ENCODE measurements at places on chromosomes 11 and 22.

- DNase-seq, result no peak
Observed at GRCh38 chr11:126352934-126353801, 2.3 kb upstream of the ST3GAL4 start.

DNA sequence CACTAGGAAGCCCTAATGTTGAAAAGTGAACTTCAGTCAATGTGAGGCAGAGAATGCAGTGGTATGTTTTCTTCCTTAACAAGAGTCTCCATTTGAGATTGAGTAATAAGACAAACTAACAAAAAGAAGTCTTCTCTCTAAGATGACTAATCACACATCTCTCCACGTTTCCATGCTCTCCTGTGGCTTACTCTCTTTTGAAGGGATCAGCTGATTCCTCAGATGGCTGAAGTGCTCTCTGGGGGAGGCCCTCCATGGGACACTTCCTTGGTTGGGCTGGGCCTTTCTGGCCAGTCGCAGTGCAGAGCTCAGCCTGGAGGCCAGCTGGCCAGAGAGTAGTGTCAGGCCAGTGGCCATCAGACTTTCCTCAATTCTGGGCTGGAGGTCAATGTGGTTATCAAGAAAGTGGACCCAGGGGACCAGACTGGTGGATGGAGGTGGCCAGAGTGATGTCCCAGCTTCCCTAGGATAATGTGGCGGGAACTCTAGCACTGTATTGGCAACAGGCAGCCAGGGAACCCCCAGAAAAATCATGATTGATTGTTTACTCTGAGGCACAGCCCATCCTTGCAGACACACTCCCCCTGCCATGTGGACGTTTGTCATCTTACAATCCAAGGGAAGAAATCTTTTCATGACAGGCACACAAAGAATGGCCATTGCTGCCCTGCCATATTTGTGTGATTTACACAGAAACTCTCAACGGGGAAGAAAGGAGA lies 14.5 kb downstream of the CSRP3 start:
- DNase-seq, result no peak

DNA sequence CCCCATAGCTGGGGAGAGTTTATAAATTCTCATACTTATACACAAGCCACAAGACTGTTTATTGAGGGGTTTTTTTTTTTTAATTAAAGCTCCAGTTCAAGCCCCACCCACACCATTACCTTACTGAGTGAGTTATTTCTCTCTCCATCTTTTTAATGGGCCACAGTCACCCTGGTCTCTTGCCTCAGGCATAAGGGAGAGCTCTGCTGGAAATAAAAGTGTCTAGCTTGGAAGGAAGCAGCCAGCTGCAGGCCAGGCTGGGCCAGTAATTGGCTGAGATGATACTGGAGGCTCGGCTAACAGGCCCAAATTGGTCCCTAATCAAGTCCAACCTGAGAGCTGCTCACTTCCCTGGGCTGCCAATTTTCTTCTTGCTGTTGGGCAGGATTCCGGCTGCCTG lies 174.1 kb downstream of the INSC start:
- no peak for DNase-seq

- no peak for DNase-seq
Observed at GRCh38 chr11:111406589-111406988, 27.5 kb upstream of the POU2AF1 start.

- no peak for DNase-seq
Observed at GRCh38 chr11:8717876-8718753, 35.5 kb downstream of the RPL27A start.

DNA sequence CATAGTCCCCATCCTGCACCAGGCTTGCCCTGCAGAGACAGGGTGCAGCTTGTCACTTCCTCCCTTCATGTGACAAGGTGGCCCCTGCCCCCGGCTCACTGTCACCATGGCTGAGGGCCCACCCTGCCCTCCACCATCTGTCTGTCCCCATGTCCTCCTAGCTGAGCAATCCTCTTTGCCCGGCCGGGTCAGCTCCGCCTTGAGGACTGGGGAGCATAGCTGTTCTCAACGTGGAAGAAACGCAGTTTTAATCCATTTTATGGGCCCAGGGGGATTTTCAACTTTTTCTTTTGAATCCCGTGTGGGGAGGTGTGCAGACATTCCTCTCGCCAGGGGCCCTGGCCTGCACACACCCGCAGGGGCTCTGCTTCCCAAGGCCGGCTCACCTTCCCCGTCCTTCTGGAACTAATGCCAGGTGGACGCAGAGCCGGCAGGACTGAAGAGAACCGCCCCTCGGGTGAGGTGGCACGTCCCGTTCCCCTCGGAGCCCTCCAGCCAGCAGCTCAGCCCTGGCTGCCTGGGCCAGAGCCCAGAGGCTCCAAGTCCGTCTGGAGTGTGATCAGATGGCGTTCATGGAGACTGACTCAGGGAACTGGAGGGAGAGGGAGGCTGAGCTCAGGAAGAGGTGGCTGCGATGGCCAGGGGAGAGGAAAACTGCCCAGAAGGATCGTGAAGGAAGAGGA lies 1108.7 kb downstream of the BRD1 start:
- no peak for DNase-seq

DNA sequence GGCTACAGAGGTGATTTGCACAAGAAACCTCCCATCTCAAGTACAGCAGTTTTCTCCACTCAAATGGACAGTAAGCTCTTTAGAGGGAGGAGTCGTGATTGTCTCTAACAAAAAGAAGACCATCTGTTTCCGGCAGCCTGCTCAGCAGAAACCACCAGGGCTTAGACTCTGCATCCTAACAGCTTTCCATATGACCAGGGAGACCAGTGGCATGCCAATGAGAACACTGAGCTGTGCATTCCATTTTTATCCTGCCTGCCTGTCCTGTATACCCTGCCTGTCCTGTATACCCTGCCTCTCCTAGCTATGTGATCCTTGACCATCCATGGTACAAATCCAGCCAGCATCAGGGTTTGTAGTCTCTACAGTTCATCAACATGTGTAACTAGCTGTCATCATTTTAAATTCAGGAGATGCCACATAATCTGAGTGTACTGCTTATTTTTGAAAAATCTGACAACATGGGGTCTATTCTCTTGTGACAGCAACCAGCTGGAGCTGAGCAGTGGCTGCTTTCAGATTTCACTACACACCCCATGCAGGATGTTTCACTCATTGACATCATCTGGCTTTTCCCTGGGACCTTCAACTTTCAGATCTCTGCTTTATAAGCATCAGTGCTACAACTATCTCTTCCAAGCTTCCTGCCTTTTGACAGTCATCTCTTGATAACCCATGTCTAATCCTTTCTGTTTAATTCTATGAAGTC lies 50.5 kb upstream of the POU2AF2 start:
- no peak for DNase-seq

GRCh38 chr22:38167988-38168407 lies 13.6 kb downstream of the PLA2G6 start:
- DNase-seq, result no peak

- DNase-seq, result no peak
Observed at GRCh38 chr22:48493733-48494132, 1333.9 kb downstream of the BRD1 start.

- no peak for DNase-seq
Observed at GRCh38 chr11:8259306-8259959, 4.2 kb downstream of the LMO1 start.

DNA sequence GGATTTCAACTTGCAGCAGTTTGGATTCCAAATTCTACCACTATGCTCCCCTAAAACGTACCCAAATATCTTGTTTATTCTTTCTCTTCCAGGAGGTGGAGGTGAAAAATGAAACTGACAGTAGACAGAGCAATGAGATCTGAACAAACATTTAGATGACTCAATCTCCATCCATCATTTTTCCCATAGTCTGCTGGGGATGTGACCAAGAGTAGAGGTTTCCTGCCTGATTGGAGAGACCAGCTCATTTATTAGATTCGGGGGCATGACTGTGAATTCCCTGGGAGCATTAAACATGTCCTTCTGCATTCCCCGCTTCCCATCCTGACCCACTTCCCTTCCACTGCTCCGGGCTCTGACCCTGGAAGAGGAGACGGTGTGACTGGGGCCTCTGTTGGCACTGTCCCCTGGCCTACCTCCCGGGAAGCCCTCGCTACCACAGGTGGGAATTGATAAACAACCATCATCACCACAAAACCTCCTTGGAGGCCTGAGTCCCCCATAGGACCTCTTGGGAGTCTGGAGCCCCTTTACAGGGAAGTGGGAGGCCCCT lies 20.3 kb downstream of the DKK3 start:
- DNase-seq, result no peak

DNA sequence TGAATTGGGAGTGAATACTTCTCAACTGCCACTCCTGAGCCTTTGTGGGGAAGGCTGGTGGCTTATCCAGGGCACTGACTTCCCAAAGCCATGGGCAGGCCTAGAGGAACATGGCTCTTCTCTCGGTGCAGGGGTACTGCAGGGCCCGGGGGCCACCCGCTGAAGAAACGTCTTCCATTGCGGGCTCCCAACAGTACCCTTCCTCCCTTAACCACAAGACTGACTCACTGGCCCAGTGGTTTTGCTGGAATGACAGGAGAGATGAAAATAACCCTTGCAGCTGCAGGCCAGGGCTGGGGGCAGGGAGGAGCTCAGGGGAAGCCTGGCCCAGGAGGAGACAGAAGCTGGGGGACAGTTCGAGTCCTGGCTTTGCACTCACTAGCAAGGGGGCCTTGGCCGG lies 13.5 kb downstream of the TXN2 start:
- DNase-seq, result no peak

- DNase-seq, result no peak
Observed at GRCh38 chr11:117750357-117750756, 46.7 kb downstream of the DSCAML1 start.

- DNase-seq, result no peak
Observed at GRCh38 chr22:35301372-35301874, 1.7 kb downstream of the TOM1 start.

DNA sequence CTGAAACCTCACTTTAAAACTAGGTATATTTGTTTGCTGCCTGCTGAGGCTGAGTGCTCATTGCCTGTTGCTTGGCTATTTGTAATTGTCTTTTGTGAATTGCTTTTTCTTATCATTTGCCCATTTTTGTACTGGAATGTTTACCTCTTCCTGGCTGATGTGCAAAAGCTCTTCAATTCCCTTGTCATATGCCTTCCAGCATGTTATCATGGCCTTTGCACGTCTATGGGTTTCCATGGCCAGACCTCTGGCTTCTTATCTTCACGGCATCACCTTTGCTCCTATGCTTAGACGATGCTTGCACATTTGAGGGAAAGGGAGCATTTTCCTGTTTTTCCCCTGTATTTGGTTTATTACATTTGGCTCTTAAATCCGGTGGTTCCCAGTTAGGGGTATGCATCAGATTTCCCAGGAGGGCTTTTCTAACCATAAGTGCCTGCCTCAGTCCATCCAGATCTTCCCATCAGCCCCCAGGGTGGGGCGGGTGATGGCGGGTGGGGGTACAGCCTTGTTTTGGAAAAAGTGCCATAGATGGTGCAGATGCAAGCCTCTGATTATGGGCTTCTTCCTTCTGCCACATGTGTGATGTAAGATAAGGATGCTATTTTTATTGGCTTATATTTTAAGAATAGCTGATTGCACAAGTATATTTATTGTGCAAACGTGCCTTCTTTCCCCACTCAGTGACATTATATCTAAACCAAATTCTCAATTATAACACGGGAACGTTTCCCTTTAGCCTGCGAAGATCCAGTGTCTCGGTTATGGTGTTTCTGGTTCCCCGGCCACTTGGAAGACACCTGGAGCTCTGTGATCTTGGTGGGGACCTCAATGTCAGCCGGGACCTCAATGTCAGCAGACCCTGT lies 70.6 kb upstream of the SEPTIN5 start:
- no peak for DNase-seq

DNA sequence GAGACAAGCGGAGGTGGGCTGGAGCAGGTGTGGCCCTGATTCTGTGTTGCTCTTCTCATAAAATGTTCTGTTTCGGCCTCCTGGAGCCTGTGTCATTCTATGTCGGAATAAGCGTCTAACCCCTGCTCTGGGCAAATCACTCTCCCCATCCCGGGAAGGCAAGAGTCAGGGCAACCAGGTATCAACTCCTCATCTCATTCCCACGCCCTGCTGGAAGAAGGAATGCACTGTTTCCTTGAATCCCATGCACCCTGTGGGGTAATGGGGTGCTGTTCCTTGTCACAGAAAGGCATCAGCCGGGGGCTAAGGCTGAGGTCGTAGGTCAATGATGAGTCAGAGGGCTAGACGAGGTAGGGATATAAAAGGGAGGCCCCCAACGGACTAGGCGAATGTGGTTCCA lies 2.6 kb downstream of the FAM180B start:
- no peak for DNase-seq

- DNase-seq, result no peak
Observed at GRCh38 chr11:60844870-60845221, 2.9 kb downstream of the CCDC86 start.

GRCh38 chr11:71130106-71130505 lies 122.3 kb downstream of the SHANK2 start:
- no peak for DNase-seq

DNA sequence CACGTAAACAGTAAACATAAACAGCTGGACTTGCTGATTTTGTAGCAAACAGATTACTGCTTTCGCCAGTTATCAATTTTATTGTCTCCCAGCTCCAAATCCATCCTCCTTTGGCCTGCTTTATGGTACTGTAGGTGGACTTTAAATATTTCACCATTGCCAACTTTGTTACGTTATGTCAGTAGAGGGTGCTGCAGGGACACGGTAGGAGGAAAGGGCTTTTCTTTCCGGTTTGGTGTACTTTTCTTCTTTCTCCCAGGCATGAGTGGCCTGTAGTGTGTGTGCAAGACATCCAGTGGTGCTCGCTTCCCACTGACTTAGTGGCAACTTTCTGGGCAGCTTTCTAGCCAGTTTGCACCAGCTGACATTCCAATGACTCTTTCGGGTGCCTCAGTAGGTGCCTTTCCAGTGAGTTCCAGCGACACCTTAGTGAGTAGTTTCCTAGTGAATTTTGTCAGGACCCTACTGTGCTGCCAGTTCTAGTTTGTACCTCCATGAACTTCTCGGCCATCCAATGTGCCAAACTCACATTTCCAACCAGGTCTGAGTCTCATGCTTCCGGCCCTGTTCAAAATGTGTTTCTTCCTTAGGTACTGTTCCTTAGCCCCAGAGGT lies 267.6 kb upstream of the TENM4 start:
- no peak for DNase-seq

GRCh38 chr11:61281581-61282250 lies 13.4 kb downstream of the VWCE start:
- DNase-seq, result no peak

- DNase-seq, result no peak
Observed at GRCh38 chr22:21842946-21843345, 24.5 kb downstream of the MAPK1 start.
